NCI-H510A (cell line): ENCODE measurements at places on chromosomes 6 and 20.
A peak's percentile ranks its signal among the peaks of the same experiment; 100 is the strongest.

- DNase-seq = no peak
These were observed 114.2 kb downstream of the BCAS1 start for GRCh38 chr20:53956013-53956715.

DNA sequence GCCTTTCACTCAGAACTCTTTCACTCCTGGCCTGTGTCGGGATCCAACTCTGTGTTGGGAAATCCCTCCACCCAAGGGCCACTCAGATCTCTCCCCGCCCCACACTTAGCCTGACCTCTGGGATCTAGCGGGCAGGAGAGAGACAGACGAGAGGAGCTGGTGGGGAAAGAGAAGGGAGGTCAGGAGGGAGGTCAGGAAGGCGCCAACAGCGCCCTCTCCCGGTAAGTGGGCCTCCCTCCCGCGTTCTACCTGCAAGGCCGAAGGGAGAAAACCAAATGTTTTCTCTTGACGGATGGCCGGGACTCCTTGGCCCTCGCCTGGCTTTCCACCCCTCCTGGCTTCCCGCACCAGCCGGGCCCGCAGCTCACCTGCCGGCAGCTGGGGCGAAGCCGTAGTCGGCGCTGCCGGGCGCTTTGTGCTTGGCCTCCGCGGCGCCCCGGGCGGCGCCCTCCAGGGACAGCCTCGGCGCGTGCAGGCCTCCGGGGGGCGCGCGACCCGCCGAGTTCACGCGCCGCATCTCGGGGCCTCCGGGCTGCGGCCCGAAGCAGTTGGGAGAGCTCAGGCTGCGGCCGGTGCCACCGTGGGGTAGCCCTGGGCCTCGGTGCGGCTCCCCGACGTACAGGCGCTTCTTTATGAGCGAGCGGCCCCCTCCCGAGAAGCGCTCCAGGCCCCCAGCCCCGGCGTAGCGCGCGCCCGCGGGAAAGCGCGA is 38.2 kb downstream of the C6orf132 start:
- DNase-seq = no peak

- DNase-seq = no peak
These were observed 3.4 kb downstream of the HLA-DRA start for GRCh38 chr6:32442977-32443552.

DNA sequence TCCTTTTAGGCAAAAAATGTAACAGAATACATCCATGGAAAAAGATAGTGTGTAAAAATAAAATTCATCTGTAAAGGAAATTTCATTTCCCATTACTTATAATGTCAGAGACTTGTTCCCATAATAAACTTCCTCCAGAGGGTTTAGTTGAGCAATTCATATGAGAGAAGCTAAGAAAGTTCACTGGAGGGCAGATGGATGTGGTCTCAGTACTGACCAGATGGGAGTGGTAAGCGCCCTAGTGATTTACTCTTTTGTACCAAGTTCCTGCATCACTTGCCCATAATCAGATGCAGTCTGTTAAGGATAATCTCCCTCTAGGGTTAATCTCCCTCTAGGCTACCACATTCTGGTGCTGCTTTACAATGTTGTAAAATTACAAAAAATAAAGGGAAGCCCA is 61.7 kb downstream of the ESF1 start:
- DNase-seq = no peak

GRCh38 chr6:81962198-81962597 is 209.7 kb upstream of the TENT5A start:
- no peak for DNase-seq

DNA sequence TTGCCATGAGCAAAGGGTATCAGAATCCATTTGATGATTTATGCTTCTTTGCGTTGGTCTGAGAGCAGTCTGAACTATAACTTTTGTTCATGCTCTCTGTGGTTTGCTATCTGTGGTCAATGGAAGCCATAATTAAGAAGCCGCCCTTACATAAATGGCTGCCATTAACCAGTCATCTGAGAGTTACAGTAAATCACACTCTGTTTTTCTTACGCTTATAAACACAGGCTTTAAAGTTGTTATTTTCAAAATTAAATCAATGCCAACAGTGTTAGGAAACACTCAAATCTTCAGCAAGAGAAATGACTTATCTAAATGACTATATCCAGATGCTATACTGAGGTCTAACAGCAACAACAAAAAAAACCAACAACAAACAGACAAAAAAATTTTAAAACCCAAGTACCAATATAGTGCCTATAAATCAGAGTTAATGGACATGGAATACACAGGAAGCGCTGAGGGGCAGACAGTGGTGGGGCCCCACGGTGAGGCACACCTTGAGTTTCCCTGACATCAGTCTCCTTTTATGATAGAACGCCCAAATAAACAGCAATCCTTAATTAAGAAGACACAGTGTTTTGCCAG is 108.0 kb upstream of the C6orf118 start:
- DNase-seq = no peak

DNA sequence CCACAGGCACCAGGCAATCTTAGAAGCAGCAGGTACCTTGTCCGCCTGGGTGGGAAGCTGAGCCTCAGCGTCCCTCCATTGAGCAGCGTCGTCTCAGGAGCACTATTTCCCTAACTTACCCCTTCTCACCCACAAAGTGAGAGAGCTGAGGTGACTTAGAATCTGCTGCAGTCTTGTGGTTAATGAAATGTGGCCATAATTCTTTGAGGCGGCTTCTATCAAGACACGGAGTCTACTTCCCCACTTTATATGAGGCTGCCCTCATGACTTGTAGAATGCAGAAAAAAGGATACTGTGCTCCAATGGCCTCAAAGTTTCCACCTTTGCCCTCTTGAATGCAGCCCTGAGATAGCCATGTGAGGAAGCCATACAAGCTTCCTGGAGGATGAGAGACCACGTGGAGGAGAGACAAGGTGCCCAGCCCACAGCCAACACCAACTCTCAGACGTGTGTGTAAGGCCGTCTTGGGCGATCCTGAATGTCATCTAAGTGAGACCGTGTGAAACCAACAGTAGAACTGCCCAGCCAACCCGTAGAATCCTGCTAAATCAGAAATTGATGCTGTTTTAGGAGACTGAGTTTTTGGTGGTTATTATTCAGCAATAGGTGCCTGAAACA is 9.1 kb upstream of the TAGAP start:
- no peak for DNase-seq

DNA sequence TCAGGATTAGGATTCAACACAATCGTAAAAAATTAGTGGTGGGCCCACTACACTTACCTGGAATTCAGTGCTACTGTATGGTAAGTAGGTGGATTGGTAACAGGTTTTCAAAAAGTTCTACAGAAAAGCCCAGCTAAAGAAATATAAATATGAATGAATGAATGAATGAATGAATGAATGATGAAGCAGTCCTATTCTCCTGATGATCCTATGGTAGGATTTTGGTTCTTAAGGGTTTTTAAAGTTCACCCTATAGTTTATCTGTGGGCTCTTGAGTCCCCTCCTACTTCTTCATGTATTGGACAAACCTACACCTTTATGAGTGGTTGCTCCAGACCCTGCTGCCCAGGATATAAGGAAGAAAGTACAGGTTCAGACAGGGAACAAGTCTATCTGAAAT is 89.5 kb upstream of the HEY2 start:
- DNase-seq = no peak

GRCh38 chr20:62495749-62496567 is 20.2 kb upstream of the GATA5 start:
- DNase-seq = no peak

DNA sequence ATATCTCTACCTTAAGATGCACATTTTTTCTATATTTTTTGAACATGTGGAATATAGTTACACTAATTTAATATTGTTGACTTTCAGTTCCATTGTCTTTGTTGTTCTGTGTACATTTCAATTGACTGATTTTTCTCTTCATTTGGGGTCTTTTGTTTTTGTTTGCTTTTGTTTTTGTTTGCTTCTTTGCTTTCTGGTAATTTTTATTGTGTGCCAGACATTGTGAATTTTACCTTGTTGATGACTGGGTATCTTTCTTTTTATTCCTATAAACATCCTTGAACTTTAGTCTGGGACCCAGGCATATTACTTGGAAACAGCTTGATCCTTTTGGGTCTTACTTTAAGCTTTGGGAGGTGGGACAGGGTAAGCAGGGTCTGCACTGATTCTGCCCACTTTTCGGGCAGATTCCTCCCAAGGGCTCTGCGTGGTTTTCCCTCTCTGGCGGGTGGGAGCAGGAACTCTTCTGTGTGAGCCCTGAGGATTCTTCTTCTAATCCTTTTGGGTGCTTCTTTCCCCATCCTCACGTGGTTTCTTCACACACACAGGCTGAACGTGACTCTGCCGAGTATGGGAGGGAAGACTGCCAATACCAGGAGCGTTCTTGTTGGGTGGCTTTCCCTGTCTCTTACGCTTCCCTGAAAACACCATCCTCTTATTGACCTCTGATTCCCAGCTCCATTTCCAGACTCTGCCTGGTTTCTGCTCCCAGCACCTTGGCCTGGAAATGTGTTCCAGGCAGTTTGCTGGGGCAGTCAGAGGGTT is 200.5 kb downstream of the ARID1B start:
- no peak for DNase-seq

DNA sequence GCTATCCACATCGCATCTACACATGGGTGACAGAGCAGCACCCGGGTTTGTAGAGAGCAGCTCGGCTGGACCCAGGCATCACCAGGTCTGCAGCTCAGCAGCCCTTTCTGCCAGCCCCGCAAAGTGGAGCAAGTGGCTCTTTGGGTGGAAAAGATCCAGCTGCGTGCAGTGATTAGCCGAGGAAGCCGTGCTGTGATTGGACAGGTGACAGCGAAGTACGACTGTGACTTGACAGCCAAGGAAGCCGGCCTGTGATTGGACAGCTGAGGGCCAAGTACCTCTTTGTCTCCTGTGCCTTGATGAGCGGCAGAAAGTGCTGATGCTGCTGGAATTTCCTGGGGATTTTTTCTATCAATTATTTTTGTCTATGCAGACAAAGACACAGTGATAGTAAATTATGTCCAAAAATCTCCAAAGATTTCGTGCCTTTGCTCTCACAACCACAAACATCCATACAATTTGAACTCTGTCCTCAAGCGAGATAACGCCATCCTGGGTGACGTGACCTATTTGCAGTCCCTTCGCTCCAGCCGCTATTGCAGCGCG is 62.3 kb upstream of the GPR31 start:
- DNase-seq = no peak

DNA sequence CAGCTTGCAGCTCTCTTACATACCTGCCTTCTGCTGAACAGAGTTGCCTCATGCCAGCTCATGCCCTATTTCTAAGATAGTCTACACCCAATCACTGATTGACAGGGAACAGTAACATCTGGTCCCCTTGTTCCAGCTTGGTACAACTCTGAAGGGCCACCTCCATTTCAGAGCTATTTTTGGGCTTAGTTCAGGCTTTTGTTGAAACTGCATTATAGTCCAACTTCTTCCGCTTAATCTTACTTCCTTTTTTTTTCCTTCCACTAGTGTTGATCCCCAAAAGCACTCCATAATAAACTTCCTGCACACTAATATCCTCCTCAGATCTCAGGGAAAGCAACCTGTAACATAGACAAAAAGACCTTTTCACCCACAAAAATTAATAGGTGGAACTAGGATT is 65.7 kb upstream of the TNFRSF21 start:
- no peak for DNase-seq

DNA sequence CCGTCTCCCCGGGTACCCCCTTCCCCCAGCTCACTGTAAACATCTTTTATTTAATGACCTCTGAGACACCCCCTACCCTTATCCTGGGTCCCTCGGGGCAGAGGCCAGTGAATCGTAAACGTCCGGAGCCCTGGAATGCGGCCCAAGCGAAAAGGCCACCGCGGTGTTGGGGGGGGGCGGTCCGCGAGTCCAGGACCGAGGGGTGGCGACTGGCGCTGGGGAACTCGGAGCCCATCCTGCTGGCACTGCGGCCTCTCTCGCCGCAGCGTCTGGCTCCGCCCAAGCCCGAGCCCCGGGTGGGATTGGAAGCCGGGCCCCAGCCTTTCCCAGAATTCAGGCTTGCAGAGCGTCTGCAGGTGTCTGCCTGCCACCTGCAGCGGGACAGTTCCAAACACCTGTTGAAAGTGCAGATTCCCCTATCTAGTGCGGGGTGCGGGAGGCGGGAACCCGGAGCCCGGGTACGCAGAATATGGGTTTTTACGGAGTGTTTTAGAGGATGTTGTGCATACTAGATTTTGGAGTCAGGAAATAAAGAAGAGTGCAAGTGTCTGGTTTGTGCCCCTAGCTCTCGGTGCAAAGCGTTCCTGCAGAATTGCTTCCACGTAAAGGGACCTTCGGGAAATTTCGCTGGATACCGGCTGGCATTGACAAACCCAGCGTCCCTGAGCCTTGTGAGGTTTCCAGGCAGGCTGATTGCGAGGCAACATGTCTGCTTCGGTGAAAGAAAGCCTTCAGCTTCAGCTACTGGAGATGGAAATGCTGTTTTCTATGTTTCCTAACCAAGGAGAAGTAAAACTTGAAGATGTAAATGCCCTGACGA is 800 bp downstream of the RWDD2A start:
- DNase-seq = peak; percentile 15

GRCh38 chr6:148448369-148449012 is 105.9 kb downstream of the SASH1 start:
- no peak for DNase-seq

DNA sequence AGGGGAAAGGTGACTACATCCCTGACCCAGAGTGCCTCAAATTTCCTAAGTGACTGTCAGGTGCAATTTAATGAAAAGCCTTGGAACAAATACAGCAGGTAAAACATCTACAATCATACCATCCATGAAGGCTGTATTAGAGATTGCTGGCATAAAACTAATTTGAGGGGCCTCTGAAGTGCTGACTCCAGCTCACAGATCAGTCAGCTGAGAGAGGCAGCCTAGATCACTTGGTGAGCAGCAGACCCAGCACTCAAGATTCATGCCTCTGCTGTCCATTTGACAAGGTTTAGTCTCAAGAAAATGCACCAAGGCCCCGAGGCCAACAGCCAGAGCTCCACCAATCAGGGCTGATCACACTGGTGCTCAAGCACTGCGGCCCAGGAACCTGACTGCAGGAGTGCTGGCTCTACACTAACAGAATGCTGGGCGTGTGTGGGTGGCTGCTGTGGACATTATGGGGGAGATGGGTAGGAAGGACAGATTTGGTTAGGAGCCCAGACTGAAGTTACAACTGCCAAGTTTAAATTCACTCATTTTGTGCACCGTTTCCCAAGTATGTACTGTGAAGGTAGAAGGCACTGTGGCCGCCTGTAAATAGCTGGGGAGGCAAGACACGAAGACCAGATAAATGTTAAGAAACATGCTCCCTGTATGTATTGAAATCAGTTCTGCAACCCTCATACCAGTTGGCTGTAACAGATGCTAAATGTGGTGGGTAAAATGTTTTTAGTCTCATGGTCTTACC is 28.2 kb downstream of the SNX5 start:
- DNase-seq = no peak

DNA sequence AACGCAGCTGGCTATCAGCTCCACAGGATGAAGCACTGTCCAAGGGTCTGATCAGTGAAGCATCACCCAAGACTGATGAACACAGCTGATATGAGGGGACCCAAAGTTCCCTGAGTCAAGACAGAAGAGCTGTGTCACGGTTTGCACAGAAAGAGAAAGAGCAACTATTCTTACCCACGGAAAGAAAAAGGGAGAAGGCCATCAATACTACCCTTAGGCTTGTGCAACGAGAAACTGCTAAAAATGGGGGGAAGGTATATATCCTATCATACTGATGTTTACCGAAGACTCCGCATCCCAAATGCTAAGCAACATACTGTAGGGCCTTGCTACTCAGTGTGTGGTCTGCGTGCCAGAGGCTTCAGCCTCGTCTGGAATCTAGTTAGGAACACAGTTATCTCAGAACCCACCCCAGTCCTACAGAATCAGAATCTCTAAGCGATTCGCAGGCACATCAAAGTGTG is 665 bp downstream of the FASTKD5 start:
- DNase-seq = no peak
